Activated CD4-positive, alpha-beta T cell treated with anti-CD3 and anti-CD28 coated beads, Interleukin-2, amount 10 ng/mL, durations not matched to agents 24 days and 14 days (primary cell): ENCODE measurements at places on chromosomes 2 and 18. TPM values are rescaled to one million over a fixed set of nuclear protein-coding genes. Genes with fewer than 3 reads are reported as not detected.

DNA sequence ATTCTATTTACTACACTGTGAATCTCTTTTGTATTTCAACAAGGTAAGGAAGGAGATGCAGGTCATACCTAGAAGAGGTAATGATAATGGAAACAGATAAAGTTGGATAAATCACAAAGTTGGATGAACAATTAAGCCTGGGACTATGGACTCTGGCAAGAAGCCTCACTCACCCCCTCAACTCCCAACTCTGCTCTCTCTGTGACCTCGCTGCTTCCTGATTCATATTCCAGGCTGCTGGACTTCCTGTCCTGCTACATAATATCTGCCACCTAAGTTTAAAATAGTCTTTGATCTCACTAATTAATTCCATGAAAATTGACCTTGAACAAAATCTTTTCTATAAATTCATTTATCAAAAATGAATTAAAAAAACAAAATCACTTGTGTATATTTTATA is 215.3 kb downstream of the CALCRL start:
- H3K27me3 ChIP-seq: no peaks in the 10 kb centered on the region
- no peak overlapping the region for H3K4me3 ChIP-seq
- DNase-seq: no peak
- H3K36me3 ChIP-seq: no peaks in the 10 kb centered on the region
- H3K4me1 ChIP-seq: no peaks in the 10 kb centered on the region

DNA sequence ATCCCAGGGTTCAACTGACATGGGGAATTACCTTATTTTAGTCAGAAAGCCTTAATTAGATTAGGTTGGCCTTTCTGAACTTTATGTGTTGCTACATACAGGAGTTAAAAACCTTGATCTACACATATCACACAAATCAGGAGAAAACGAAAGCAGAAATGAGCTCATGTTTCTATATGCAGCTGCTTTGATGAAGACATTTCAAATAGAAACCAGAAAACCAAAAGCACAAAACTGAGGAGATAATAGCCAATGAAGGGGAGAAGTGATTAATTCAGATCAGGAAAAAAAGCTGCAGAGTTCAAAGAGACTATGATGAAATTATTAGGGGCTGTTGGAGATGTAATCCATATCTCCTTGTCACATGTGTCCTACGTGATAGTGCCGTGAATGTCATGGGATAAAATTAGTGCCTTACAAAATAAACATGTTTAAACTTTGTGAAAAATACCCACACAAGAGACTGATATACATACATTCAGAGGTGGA is 255.0 kb downstream of the CAMKMT start:
- H3K27me3 ChIP-seq: no peaks in the 10 kb centered on the region
- DNase-seq: peak; percentile 55
- no peaks in the 10 kb centered on the region for H3K36me3 ChIP-seq
- no peak overlapping the region for H3K27ac ChIP-seq
- H3K4me1 ChIP-seq: peaks cover 9% of the 10 kb centered on the region

DNA sequence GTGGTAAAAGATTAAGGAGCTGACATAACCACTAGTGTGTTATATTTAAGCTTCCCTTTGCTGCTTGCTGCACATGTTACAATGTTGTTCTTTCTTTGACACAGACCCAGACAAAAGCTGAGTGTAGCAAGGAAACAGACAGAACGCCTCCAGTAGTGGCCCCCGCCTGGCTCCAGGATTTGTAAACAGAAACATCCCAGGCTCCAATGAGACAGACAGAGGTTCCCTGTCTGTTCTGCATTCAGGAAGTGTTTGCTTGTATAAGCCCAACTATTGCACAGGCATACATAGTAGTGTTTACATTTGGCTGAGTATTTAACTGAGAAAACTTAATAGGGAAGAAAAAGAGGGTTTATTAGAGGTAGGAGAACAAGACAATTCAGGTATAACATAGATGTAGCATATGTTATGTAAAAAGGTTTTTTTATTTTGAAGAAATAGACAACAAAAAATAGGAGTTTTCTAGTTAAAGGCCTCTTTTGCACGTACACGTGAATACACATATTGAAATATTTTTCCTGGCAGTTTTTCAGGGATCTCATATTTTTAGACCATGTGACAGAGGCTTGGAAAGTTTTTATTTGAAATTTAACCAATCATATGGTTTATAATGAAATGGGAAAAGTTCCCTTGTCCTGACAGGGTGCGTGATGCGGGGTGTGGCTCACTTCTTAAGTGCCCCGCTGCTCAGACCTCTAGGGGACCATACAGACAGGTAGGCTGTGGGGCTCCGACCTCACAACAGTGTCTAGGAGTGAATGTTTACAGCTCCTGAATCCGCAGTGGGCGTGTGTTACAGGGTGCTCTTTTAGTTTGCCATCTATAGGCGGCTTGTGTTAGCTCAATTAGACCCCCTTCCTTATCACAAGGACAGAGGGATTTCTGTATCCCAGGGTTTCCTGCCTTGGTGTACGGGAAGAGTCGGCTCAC is 118.4 kb downstream of the BMPR2 start:
- H3K27ac ChIP-seq: no peak overlapping the region
- H3K4me1 ChIP-seq: no peaks in the 10 kb centered on the region
- no peak for DNase-seq
- H3K36me3 ChIP-seq: no peaks in the 10 kb centered on the region
- no peak overlapping the region for H3K4me3 ChIP-seq
- H3K27me3 ChIP-seq: no peaks in the 10 kb centered on the region

GRCh38 chr2:96895032-96895745 is 25.3 kb upstream of the SEMA4C start:
- H3K4me1 ChIP-seq: peaks cover 33% of the 10 kb centered on the region
- H3K27me3 ChIP-seq: no peaks in the 10 kb centered on the region
- no peak overlapping the region for H3K4me3 ChIP-seq
- no peaks in the 10 kb centered on the region for H3K36me3 ChIP-seq
- peak overlapping the region; percentile 82 for H3K27ac ChIP-seq
- DNase-seq: no peak

DNA sequence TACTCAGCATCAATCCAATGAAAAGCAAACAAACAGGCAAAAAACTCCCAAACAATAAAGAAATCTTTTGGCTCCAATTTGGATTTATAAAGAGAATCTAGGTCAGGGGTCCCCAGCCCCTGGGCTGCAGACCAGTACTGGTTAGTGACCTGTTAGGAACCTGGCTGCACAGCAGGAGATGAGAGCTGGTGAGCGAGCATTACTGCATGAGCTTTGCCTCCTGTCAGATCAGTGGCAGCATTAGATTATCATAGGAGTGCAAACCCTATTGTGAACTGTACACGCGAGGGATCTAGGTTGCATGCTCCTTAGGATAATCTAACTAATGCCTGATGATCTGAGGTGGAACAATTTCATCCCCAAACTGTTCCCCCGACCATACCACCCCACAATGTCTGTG is 102.2 kb downstream of the KIAA1328 start:
- no peak overlapping the region for H3K27ac ChIP-seq
- no peak for DNase-seq
- no peaks in the 10 kb centered on the region for H3K36me3 ChIP-seq
- H3K4me3 ChIP-seq: no peak overlapping the region
- H3K27me3 ChIP-seq: no peaks in the 10 kb centered on the region
- no peaks in the 10 kb centered on the region for H3K4me1 ChIP-seq

The PLGLB2 gene
- 1.8 and 2.7 TPM in 2 replicates for total RNA-seq

The ABCB11 gene
- not detected in 2 replicates for total RNA-seq

The CGREF1 gene
- 14.4 and 15.1 TPM in 2 replicates for total RNA-seq

The CCDC142 gene
- total RNA-seq: 26.5 and 26.9 TPM in 2 replicates

The PAIP2B gene
- 0.63 and 0.64 TPM in 2 replicates for total RNA-seq
